ENCODE measurements at places on chromosomes 3 and 15.

DNA sequence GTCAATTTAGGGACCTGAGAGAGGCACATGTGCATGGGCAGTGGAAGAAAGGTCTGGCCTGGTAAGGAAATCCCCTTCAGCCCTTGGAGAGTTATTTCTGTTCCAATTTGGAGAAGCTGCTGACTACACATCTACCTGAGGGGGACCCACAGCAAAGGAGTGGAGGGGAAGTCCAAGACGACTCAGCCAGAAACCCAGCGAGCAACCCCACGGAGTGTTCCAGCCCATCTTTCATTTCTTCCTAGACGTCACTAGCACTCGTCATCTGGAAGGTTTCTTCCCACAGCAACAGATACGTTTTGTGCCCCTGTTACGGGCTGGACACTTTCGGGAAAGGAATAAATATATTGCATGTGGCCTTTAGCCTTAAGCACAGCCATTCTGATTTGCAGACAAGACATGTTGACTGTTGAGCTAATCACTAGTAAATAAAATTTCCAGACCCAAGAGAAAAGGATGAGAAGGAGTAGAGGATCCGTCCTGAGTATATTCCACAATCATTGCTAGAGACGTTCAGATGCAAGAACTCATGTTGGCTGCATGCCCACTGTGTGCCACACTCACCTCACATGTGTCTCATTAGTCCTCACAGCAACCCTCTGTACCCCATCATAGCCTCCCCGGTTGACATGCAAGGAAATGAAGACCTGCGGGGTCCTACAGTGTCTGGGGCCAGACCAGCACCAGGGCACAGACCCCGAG is 7.8 kb upstream of the FAM174B start:
- no peak for DNase-seq

DNA sequence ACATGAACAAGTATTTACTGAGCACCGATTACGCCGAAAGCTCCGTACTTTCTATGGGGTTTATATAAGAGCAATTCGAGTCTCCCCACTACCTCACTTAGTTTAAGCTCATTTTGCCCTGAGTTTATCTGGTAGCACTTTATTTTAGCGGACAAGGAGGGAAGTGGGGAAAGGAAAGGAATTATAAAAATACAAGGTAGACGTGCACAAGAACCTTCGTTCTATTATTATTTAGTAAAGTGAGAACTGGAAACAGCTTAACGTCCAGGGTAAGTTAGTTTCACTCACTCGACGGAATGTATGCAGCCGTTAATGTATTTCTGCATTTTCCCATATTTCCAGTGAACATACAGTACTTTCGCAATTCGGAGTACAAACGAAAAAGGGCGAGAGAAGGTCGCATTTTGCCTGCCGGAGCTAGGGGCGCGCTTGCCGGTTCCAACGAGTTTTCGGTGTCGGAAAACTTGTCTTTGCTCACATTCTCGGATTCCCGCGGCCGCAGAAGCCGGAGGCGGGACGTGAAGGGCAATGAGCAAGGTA is 1.2 kb upstream of the STT3B start:
- DNase-seq: no peak

- no peak for DNase-seq
Measured at GRCh38 chr3:128266453-128266852, 113.2 kb downstream of the EEFSEC start.

- DNase-seq: no peak
Measured at GRCh38 chr3:42351207-42351606, 59.2 kb downstream of the LYZL4 start.

DNA sequence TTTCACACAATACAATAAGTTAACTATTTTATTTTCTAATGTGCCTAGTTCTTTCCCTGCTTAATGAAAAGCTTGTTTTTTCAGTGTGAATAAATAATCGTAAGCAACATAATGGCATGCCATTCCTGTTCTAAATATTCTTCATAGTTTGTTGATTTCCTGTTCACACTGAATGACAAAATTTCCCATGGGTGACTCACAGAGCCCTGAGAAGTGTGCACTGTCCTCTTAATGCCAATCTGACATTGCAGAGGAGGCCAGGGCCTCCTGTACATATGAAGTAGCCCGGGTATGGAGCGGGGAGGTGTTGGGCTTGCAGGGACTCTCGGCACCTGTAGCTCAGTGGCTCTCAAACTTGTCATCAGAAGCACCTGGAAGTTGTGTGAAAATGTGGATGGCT is 24.3 kb downstream of the CCR3 start:
- DNase-seq: no peak

GRCh38 chr15:88498996-88499395 is 31.5 kb downstream of the MRPS11 start:
- no peak for DNase-seq

DNA sequence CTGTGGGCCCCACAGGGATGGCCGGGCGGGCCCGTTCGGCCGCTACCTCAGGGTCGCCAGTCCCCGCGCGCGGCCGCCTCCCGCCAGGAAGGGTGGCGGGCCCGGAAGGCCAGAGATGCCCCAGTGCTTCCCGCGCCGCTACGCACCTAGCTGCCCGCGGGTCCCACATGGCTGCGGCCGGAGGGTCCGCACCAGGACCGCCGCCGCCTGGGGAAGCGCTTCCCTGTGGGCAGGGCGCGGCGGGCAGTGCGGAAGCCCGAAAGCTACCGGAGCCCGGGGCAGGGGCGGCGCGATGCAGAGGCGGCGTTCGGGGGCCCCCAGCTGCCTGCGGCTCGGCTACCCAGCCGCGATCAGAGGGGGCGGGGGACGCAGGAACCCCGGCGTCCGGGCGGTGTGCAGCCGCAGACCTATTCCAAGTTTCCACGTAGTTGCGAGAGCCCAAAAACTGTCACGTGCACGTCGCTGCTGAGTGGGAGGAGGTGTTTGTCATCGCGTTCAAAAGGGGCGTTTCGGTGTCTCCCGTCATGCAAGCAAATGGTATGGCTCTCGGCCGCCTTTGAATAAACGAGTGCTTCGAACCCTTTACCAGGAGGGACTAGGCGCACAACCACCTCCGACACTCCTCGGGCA is at the start of gene TRANK1:
Gene TRANK1 (minus strand): TSS at position 414 of the 630 bp plus-strand sequence. CDS start 245 bp downstream, at position 169.
- DNase-seq: peak; percentile 88

GRCh38 chr3:153331676-153332075 is 169.7 kb downstream of the RAP2B start:
- no peak for DNase-seq

DNA sequence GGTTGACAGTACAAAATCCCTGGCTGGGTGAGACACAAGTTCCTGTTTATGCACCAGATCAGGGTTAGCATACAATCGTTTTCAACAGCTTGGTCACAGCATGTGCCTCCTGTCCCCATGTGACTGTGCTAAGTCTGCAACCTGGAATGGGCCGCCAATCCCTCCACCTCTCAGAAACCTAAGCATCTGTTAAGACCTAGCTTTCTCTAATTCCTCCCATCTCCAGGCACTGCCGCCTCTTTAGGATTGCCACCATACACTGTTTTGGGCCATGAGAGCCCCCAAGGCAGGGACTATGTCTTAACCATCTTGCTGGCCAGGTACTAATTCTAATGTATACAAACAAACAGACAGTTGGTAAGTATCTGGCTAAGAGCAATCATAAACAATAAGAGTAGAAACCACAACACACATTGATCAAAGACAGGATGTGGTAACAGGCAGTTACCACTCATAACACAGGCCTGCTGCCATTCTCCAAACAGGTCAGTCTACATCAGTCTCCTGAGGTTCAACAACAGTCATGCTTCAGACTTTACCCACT is 25.6 kb downstream of the SEC22C start:
- peak; percentile 78 for DNase-seq

DNA sequence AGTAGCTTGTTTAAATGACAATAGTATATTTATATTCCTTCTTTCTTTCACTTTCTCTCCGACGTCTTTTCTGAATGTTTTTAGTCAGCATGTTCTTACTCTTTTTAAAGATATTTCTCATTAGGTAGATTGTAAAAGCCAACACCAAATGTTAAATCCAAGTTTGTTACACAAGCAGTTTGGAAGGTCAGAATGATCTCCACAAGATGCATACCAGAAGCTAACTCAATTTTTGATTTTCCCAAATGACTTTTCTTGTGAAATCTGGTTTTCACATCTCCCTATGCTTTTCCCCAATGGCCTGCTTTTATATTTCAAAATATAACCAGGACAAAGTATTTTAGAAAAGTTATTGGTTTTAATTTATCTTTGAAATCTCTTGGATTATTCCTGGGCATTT is 49.7 kb upstream of the TPRG1 start:
- DNase-seq: no peak

DNA sequence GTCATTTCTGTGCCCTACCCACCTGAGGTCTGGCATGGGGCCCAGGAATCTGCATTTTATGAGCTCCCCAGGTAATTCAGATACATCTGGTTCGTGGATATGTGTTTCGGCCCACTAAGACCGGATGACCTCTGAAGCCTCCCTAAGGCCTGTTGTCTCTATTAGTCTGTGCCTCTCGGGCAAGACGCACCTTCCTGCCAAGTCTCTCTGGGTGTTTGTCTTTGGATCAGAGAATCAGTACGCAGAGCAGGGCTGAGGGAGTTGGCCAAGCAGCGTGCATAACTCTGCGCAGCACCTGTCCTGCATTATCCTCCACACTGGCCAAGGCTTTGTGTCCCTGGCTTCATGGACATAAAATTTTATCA is 181.0 kb downstream of the THSD4 start:
- DNase-seq: no peak

GRCh38 chr3:9826815-9827573 is 16.8 kb downstream of the RPUSD3 start:
- peak; percentile 36 for DNase-seq

GRCh38 chr3:38585791-38586420 is 63.6 kb downstream of the SCN5A start:
- no peak for DNase-seq

DNA sequence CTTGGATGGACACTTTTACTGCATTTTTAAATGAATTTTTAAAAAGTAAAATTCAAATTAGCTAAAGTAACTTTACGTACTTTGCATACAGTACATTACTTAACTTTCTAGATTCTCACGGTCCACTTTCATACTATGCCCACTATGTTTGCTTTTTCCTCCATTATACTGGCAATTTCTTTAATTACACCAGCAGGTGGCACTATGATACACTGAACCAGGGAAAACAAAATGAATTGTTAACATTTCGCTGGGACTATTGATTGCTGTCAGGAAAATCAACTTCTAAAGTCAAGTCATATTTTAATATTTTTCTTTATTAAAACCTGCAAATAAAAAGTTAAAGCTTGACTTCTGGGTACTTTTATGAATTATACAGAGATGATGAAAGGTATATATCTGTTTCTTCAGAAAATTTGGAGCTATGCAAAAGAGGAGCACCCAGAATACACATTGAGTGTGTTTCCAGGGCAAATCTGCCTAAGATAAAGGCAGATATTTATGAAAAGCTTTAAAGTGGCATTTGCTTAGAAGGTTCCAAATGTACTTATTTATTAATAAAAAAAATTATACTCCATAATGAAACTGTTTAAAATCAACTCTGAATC is 21.8 kb upstream of the POU1F1 start:
- peak; percentile 42 for DNase-seq

DNA sequence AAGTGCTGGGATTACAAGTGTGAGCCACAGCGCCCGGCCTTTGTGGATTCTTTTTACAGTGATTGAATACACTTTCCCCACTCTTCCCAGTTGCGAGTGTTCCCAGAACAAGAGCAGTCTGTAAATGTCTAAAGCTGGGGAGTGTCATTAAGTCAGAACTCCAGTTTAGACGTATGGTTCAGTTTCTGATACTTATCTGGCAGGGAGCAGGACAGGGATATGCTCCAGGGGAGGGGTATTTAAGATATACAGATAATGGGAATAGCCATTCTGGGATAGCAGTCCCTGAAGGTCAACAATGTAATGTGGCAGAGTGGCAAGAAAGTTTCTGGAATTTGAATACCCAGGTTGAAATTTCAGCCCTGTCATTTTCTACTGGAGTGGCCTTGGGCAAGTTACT is 164.1 kb downstream of the SSR3 start:
- DNase-seq: no peak

DNA sequence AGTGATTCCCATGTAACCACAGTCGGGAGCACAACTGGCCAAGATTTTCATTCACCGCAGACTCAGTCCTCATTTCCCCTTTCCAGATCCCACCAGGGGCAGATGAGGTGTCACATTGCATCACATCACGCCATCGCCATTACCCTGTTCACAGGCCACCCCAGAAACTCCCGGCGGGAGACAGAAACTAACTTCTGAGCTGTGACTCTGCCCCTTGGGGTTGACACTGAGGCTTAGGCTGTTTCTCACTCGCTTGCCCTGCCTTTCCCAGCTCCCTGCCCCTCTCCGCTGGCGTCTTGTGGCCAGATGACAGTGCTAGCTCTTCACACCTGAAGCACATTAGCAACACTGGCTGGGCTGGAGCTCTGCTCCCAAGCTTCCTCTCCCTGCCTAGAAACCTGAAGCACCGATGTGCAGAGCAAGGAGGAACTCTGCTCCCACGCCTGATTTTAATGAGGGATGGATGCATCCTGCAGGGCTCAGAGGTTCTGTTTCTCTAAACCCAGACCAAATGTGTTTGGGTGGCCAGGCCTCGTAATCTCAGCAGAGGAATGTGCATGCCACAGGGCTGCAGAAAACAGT is 88.8 kb upstream of the CTDSPL start:
- DNase-seq: no peak

DNA sequence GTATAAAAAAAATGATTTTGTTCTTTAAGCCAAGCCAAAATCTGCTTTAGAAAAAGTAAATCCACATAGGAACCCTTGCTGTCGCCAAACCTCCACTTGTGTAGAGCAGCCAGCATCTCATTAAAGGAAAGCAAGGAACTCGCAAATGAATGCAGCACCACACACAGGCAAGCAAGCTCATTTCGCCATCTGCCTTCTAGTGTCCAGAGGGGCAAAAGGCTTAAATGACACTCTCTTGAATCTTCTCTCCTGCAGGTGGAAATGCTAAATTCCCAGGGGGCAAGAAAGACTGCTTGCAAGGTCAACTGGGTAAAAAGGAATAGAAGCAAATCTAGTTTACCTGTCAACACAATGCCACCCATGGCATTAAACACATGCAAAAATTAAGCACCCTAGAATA is 2.4 kb downstream of the MB21D2 start:
- DNase-seq: no peak

- no peak for DNase-seq
Measured at GRCh38 chr3:66962664-66963063, 35.4 kb upstream of the KBTBD8 start.

DNA sequence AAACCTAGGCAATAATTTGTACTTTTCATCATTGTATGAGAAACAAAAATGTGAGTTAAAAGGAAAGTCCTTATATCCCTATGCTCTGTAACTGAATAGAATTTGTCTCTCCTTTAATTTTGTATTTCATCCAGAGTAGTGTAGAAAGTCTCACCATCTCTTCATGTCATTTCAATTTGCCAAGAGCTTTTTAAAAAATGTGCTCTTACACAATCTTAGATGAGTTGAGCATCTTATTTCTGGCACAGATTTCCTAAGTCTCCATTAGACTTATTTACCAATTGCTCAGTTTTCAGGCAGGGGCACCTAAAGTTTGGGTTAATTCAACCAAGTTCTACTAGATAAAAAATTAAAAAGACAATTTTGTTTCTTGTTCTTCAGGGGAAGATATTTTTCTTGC is 201.5 kb upstream of the RBMS3 start:
- DNase-seq: no peak

GRCh38 chr3:81393251-81393650 is 368.2 kb downstream of the GBE1 start:
- DNase-seq: no peak

Measured in CD4-positive, alpha-beta T cell treated with Interleukin-17A for 1 hour (primary cell).